ENCODE measurements at places on chromosomes 16 and 17. TPM values are rescaled to one million over a fixed set of nuclear protein-coding genes. Genes with fewer than 3 reads are reported as not detected.

- no peak for DNase-seq
Observed at GRCh38 chr17:80830020-80830780, 161.4 kb upstream of the CHMP6 start.

DNA sequence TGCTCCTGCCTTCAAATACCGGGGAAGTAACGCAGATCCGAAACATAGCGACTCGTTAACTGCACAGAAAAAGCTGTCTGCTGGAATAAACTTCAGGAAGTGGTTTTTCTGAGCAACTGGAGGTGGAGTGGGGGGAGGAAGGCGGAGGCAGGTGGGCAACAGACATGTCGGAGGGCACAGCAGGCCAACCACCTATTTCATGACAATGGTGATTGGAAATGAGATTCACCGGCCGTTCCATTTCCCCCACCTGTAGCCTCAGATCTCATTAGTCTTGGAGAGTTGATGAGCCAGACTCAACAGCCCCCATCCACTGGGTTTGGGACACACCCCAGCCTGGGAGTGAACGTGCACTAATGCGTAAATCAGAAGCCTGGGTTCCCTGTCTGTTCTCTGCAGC lies 7.7 kb upstream of the PECAM1 start:
- DNase-seq: no peak

Gene SLC13A2
- 15.2 TPM for polyA plus RNA-seq

Gene FZD2
- 25.8 TPM for polyA plus RNA-seq

Gene EVPL
- 19.8 TPM for polyA plus RNA-seq

Gene HOXB5
- 38.2 TPM for polyA plus RNA-seq
